ENCODE measurements at places on chromosomes 12 and 14.
A peak's percentile ranks its signal among the peaks of the same experiment; 100 is the strongest.

GRCh38 chr12:91052026-91052425, 5.8 kb downstream of the KERA start:
- no peak for DNase-seq

- peak; percentile 49 for DNase-seq
These were observed 1.2 kb downstream of the DYRK2 start for GRCh38 chr12:67649570-67650387.

GRCh38 chr12:66500841-66501240, 178.0 kb downstream of the GRIP1 start:
- no peak for DNase-seq

GRCh38 chr12:54390176-54390667, 5.7 kb upstream of the ZNF385A start:
- DNase-seq: no peak

DNA sequence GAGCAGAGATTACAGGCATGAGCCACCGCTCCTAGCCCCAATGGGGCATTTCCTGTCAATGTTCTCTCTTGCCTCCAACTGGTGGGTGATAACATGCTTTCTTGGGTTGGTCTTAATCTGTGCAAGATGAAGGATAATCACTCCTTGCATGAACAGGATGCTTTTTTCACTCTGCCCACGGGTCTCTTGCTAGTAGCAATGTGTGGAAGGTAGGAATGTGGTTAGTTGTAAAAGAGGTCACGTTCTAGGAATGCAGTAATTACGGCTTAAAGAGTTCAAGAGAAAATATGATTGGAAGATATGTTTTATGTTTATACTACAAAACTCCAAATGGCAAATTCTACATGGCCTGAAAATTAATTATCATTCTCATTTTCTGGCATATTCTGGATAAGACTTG, 10.5 kb downstream of the RNASE10 start:
- DNase-seq: no peak

DNA sequence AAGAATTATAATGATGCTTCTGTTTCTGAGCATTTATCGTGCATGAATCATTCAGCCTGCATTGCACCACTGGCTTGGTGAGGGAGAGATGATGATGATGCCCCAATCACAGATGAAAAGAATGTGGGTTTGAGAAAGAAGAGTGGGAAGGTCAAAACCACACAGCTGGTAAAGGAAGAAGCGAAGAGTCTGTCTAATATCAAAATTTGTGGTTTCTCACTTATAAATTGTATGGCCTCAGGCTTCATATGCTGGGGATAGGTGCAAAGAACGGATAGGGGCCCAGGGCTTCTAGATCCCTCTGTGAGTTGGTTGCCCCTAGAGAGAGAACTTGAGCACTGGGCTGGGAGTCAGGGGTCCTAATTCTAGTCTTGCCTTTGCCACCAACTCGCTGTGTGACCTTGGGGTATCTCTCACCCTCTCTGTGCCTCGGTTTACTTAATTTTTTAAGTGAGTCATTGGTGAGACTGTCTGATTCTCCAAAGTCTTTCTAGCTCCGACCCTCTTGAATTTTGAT, 2.2 kb downstream of the OASL start:
- peak; percentile 52 for DNase-seq

GRCh38 chr12:116525418-116526001, 33.7 kb upstream of the MAP1LC3B2 start:
- no peak for DNase-seq

All from activated naive CD4-positive, alpha-beta T cell treated with anti-CD3 and anti-CD28 coated beads, Interleukin-2, amount 50 U/mL, for 16 hours (primary cell).